ENCODE measurements at places on chromosomes 1 and 21. TPM values are rescaled to one million over a fixed set of nuclear protein-coding genes. Genes with fewer than 3 reads are reported as not detected.

DNA sequence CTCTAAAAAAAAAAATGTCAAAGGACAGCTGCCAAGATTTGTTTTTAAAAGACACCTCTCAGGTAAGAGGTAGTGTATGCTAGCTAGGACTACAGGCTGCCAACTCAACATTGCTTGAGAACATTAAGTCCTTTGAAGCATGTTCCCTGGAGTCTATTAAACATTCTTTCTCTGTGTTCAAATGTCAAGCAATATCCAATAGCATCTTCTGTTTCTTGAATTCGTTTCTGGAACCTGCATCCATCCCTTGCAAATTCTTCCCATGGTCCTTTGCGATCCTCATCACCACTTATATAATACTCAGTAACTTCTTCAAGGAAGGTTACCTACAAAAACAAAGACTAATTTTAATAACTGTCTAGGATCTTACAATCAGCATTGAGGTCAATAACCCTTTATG, 5.6 kb downstream of the PPP1R15B start:
- peak; percentile 2 for DNase-seq

DNA sequence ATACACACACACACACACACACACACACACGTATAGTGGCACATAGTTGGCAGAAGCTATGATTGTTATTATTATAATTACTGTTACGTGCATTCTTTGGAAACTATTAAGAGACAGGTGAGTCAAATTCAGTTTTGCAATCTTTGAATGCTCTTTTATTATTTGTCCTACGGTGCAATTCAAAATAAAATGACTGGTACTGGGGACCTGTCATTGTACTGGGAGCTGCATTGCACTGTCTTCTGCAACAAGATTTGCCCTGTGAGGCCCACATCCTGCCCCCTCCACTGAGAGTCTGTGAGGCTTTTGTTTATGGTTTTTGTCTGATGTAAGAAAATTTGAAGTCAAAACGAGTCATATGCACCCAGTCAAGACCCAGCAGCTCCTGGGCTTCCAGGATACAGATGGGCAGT, 1.9 kb downstream of the LY9 start:
- peak; percentile 89 for DNase-seq

GRCh38 chr1:38241594-38242334, 195.2 kb upstream of the POU3F1 start:
- DNase-seq: no peak

DNA sequence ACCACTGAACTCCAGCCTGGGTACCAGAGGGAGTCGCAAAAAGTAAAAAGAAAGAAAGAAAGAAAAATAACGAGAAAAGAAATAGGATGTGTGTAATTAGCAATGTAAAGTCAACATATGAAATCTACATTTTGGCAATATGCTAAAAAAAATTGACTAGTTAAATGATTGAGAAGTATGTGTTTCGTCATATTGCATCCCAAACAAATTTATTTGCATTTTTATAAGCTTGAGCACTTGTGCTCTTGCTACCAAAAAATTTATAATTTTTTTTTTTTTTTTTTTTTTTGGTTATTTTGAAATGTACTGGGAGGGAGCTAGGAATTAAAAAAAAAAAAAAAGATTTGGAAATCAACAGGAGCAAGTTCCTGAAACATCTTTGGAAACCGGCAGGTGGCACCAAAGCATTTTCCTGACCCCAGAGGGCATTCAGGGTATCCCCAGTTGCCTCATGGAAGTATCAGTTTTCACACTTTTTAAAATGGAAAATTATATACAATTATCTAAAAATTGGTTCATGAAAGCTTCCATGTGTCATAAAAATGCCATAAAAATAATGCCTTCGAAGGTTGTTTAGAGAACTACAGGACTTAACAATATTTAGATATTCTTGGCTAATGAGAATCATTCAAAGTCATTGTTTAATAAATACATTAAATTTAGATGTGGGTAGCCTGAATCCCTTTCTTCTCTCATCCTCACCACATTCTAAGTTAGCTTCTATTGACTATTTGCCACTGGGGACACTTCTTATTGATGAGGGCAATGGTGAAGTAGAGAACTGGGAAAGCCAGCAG, 4.8 kb upstream of the HEATR1 start:
- no peak for DNase-seq

DNA sequence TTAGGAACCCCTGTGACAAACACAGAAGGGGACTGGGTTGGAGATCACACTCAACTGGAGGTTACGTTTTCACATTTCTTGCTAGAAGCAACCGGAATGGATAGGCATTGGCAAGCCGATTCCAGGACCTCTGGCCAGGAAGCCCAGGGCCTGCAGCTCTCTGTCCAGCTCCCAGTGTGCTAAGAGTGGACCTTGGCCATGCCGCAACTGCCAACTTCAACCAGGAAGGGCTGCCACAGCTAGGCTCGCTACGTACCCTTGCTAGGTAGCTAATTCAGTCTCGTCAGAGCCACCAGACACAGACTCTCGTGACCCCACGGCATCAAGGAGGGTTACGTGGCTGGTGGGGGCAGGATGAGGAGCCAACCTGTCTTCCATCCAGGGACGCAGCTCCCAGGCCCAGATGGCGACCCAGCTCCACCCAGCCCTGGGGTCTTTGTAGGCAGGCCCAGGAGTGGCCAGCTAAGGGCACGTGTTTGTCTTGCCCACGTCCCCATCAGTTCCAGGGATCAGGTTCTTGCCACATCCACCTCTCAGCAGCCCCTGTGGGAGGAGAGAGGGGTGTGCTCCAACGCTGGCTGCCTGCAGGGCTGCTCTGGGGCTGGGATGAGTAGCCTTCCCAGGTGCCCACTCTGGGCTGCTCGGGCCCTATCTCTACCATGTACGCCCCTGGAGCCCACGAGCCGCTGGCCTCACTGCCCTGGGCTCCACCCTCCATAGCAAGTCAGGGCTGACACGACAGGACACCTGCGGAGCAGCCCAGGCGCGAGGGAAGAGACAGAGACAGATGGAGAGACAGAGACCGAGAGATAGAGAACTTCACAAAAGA, 39.2 kb downstream of the UBE2G2 start:
- DNase-seq: no peak

GRCh38 chr1:201914456-201915235, 25.9 kb downstream of the SHISA4 start:
- DNase-seq: no peak

- no peak for DNase-seq
Measured at GRCh38 chr1:201896951-201897391, 8.3 kb downstream of the SHISA4 start.

- DNase-seq: no peak
Measured at GRCh38 chr1:94063379-94063778, 57.6 kb downstream of the ABCA4 start.

DNA sequence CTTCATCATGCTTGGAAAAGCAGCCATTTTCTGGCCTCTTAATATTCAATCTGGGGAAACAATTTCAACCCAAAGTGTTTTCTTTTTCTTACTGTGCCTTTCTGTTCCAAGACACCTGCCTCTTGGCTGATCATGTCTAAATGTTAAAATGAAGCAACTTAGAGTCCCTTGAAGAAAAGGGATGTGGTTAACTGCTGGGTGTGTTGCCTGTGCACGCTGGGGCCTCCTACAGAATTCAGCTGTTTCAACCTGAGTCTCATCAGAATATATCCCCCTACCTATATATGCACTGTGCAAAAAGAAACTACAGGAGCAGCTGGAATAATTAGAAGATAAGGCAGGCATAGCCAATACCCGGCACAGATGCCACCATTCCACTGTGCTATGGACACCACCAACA, 222.0 kb downstream of the OMA1 start:
- DNase-seq: no peak

GRCh38 chr21:35273333-35273732, 224.2 kb upstream of the RUNX1 start:
- no peak for DNase-seq

- no peak for DNase-seq
Measured at GRCh38 chr1:62336638-62336994, 17.4 kb upstream of the KANK4 start.

GRCh38 chr1:40183055-40183710, 22.0 kb downstream of the RLF start:
- no peak for DNase-seq

DNA sequence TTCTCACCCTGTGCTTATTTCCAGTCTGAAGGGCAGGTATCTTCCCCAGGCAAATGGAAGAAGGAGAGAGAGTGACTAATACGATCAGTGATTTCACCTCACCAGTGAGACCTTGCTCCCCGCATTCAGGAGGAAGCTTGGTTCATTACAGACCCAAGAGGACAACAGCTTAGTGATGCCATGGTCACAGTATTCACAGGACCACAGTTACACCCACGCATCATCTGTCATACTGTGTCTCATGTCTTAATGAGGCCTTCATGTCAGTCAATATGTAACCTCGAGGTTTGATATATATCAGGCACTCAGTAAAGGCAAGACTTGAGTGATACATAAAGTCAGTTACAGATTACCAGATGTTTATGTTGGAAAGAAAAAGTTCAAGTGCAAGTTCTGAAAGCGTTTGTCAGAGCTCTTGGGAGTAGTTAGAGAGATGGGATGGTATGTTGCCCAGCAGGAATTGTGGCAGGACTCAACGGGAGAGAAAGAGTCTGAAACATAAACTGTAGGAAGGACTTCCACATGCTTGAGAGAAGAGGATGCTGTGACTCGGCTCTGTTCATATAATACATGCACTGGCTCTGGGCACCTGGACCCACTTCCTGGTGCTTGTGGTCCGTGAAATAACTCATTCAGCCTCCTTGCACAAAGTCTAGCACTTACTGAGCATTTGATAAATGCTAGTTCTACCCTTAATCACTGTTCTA, 33.3 kb downstream of the GNPAT start:
- peak; percentile 59 for DNase-seq

DNA sequence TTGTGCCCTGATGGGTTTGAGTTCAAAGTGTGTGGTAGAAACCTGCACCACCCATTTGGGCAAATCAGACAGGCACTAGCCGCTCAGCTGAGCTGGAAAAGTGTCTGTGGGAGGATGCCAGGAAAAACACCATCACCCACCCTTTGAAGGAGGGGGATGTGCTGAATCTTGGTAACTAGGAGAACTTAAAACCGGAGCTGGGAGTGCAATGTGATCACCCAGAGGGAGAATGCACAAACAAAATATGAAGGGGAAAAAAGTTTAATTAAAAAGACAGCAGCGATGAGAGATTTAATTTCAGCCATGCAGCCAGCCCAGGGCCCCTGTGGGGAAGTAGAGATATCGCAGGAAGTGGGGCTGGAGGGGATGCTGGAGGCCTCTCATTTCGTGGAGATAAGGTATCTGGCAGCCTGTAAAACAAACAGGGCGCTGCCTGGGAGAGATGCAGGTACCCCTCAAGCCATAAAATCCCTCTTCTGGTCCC, 86.8 kb upstream of the BCAR3 start:
- DNase-seq: no peak

DNA sequence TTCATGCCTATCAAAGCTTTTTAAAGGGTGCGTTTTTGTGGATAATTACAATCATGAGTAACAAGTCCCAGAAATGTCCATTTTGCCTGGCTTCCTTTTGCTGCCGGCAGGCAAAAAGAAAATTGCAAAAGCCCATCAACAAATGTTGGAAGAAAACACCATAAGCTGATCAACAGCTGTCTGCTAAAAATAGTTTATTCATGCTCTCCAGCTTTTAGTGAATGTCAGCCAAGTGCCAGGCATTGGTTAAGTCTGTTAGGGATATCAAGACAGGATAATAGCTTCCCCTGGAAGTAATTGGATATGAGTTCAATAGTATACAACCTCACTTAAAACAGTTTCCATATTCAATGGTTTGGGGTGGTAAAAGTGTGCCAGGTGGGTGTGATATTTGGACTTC, 13.6 kb upstream of the AGMAT start:
- DNase-seq: no peak

GRCh38 chr1:157411769-157412168, 140.5 kb downstream of the FCRL5 start:
- DNase-seq: no peak

DNA sequence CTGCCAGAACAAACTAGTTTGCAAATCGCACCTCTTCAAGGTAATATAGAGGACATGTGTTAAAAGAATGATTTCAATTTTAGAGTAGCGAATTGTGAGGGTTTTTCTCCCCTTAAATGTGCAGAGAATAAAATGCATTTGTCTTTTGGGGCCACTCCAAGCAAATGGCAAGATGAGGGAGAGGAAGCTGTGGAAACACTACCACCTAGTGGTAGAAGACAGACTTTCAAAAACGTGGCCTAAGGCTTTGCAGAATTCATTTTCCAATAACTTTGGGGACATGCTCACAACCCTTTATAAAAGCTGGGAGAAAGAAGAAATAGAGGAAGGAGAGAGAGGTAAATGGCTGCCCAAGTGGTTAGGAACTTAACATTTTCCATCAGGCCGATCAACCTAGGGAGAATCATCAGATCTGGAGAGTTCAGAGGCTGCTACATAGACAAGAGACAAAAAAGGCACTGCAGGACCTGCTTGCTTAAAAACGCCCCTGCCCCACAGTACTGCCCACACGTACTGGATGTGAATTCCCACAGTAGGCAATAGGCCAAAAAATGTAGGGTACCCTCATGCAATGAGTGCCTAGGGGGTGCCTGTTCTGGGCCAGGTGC, 15.7 kb upstream of the RCAN1 start:
- DNase-seq: no peak

- DNase-seq: no peak
Measured at GRCh38 chr1:108854221-108855019, 2.5 kb downstream of the AKNAD1 start.

DNA sequence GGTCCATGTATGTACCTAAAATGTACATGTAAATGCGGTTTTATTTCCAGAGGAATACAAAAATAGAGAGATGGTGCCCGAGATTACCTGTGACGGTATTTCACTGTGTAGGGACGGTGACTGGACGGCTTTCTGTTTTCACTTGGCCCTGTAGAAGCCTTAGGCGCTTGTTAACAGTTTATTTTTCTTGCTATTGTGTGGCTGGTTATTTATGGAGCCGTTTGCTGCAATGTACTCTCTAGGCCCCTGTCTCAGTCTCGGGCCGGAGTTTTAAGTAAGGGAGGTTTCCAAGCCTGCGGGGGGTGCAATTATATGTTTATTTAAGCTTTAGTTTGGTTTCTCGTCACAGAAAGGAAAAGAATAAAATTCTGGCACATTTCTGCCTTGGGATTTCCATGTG, 413 bp downstream of the EFCAB7 start:
- DNase-seq: no peak

DNA sequence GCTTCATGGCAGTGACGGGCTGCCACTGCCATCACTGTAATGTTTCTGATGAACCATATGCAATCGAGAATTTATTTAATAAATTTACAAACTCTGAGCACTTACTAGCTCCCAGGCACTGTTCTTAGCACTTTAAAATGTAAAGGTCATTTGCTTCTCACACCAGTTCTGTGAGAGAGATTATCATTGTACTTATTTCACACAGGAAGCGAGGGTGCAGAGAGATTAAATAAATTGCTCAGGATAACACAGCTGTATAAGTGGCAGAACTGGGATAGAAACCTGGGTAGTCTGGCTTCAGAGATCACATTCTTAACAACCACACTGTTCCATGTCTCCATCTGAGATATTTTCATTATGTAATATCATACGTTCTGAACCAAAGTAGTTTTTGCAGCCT, 119.9 kb downstream of the MAST2 start:
- no peak for DNase-seq

Gene EXO1
- total RNA-seq: 46.3 TPM

Gene MIXL1
- total RNA-seq: not detected

Gene PPP2R5A
- 42.7 TPM for total RNA-seq

Gene PLXNA2
- 0.26 TPM for total RNA-seq

Gene S100A7A
- total RNA-seq: not detected

Gene RHEX
- total RNA-seq: not detected

Gene LYST
- total RNA-seq: 64.9 TPM

Measured in activated CD8-positive, alpha-beta memory T cell treated with anti-CD3 and anti-CD28 coated beads, Interleukin-2, amount 10 ng/mL, durations not matched to agents 7 days and 5 days (primary cell).